ENCODE measurements at places on chromosomes 12 and 14.

GRCh38 chr14:71550367-71550766 lies 381.9 kb upstream of the RGS6 start:
- DNase-seq, result no peak

DNA sequence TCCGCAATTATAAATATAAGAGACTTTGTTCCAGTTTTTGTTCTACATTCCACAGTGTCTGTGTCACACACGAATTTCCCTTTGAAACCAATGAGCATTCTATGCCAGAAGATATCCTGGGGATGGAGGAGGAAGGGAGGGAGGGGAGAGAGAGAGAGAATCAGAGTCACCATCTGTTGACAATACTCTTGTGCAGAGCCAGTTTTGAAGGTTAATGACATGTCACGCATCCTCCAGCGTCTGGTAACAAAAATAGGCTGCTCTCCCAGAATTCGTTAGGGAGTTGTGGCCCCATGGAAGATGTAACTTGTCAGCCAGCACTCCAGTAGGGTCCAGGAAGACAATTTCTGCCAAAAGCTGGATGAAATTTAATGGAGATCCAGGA lies 213.5 kb upstream of the KRR1 start:
- peak; percentile 80 for DNase-seq

GRCh38 chr12:71763677-71764379 lies 9.2 kb downstream of the RAB21 start:
- no peak for DNase-seq

- DNase-seq, result peak; percentile 66
Observed at GRCh38 chr12:93536766-93537488, 35.5 kb upstream of the SOCS2 start.

GRCh38 chr12:21718403-21718802 lies 56.1 kb downstream of the KCNJ8 start:
- DNase-seq, result no peak

- no peak for DNase-seq
Observed at GRCh38 chr12:3959799-3960560, 86.8 kb upstream of the PARP11 start.

DNA sequence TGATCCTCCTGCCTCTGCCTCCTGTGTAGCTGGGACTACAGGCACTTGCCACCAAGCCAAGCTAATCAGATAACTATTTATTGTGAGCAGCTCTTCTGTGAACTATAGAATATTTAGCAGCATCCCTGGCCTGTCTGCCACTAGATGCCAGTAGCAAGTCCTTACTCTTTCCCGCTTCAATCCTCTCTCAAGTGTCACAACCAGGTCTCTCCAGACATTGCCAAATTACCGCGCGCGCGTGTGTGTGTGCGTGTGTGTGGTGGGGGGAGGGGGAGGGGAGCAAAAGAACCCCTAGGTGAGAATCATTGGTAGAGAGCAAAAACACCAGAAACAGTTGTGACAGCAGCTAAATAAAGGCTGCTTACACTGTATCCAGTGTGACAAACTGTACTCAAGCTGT lies 49.9 kb downstream of the PPP2R5E start:
- peak; percentile 38 for DNase-seq

GRCh38 chr14:80545935-80546854 lies 334.9 kb upstream of the DIO2 start:
- no peak for DNase-seq

DNA sequence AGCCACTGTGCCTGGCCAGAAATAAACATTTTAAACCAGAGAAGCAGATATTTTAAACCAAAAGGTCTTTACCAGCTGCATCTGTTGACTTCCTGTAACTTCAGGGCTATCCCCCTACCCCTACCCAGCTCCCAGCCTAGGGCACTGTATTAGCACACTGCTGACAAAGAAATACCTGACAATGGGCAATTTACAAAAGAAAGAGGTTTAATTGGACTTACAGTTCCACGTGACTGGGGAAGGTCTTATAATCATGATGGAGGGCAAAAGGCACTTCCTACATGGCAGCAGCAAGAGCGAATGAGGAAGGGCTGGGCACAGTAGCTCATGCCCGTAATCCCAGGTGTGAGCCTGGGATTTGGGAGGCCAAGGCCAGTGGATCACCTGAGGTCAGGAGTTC lies 26.0 kb downstream of the GEMIN2 start:
- no peak for DNase-seq

- no peak for DNase-seq
Observed at GRCh38 chr14:91241863-91242262, 2.6 kb downstream of the GPR68 start.

DNA sequence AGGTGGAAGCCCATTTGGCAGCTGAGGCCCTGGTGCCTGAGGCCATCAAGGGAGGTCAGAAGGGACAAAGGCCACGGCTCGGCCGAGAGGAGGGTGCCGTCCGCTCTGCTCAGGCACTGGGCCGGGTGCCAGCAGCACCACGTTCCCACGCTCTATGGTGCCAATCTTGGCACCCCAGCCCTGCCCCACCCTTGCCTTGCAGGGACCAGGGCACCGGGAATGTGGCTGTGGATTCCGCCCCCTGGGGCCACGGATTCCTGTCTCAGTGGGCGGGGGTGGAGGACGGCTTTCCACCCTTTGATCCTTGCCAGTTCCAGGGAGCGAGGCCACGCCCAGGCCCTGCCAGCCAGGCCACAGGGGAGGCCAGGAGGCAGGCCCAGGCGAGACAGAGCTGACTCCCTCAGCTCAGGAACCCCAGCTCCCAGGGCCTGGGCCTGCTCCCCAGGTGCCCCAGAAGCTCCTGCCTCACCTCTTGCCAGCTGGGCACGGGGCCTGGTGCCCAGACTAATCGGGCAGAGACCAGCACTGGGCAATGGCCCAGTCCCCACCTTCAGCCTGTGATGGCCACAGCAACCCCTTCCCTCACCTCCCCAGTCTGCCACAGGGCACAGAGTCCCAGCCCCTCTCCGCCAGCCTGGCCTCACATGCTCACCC lies 26.4 kb upstream of the GPR132 start:
- DNase-seq, result peak; percentile 30

DNA sequence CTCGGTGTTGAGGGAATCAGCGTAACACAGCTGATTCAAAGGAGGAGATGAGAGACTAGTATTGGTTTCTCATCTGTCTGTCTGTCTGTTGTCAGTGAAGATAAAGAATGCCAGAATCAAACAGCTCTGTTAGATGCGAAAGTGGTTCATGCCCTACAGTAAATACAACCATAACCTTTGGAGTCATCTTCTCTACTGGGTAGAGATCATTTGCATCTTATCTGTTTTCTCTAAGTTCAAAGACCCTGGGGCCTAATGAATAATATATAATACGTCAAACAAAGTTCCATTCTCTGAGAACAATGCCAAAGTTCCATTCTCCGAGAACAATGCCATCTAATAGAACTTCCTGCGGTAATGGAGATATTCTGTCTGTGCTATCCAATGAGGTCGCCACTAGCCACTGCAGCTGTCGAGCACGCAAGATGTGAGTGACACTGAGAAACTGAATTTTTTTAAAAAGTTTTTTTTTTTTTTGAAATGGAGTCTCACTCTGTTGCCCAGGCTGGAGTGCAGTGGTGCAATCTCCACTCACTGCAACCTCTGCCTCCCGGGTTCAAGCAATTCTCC lies 6.6 kb downstream of the IL31 start:
- no peak for DNase-seq

DNA sequence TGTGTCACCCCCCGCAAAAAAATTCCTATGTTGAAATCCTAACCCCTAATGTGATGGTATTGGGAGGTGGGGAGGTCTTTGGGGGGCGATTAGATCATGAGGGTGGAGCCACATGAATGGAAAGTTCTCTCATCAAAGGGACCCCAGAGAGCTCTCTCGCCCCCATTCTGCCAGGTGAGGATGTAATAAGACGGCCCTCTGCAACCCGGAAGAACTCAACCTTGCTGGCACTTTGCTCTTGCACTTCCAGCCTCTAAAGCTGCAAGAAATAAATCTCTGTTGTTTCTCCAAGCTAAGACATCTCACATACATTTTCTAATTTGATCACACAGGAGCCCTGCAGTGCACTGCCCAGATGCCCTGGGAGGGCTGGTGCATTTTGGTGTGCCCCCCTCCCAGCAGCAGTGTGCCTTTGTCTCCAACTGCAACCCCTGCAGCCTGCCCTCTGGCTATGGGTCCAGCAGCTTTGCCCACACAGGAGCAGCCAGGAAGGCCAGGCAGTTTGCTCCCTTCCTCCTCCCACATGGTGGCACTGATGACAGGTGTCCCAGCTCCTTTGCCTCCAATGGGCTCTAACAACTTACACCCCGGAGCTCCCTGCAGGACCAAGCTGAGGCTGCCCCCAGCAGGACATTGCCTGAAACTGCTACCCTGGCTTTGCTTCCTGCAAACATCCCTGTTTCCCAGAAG lies 59.3 kb downstream of the C14orf132 start:
- DNase-seq, result peak; percentile 70

DNA sequence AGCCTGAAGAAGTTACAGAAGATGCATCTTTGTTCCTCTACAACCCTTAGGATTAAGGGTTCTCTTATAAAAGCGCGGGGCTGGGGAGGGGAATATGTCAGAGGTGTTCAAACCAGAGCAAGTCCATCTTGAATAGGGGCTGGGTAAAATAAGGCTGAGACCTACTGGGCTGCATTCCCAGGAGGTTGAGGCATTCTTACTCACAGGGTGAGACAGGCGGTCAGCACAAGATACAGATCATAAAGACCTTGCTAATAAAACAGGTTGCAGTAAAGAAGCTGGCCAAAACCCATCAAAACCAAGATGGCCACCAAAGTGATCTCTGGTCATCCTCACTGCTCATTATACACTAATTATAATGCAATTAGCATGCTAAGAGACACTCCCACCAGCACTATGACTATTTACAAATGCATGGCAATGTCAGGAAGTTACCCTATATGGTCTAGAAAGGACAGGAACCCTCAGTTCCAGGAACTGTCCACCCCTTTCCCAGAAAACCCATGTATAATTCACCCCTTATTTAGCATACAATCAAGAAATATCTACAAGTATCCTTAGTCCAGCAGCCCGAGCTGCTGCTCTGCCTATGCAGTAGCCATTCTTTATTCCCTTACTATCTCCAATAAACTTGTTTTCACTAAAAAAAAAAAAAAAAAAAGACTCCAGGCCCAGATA lies 108.1 kb upstream of the FOXN3 start:
- no peak for DNase-seq

DNA sequence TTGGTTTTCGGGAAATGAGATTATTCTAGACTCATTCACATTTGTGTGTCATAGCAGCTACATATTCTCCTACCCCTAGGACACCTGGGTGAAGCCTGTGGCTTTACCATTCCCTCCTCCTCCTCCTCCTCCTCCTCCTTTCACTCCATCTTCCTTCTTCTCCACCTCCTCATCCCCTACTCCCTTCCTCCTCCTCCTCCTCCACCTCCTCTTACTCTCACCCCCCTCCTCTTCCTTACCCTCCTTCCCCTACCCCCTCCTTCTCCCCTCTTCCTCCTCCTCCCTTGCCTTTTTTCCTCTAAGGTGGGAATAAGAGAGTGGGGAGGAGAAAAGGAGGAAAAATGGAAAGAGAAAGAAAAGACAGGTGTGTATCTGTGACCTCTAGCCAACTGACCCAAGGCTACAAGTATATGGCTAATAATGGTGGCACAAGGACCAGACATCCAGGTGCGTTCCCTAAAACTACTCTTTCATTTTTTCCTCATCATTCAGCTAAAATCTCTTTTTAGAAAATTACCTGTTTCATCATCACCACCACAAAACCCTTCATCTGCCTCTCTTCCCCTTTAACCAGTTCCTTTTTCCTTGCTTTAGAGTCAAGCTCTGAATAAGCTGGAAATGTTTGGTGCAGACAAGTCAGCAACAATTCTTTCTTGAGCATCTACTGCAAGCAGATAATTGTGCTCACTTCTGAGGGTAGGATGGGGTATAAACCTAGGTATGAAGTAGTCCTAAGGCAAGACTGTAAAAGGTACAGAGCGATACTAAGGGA lies 149.8 kb upstream of the FOXN3 start:
- no peak for DNase-seq

GRCh38 chr14:47065326-47065725 lies 413.7 kb upstream of the RPL10L start:
- no peak for DNase-seq
